Frontal cortex (tissue), 4 donors: ENCODE measurements at places on chromosomes 3 and 15.
A peak's percentile ranks its signal among the peaks of the same experiment; 100 is the strongest.

DNA sequence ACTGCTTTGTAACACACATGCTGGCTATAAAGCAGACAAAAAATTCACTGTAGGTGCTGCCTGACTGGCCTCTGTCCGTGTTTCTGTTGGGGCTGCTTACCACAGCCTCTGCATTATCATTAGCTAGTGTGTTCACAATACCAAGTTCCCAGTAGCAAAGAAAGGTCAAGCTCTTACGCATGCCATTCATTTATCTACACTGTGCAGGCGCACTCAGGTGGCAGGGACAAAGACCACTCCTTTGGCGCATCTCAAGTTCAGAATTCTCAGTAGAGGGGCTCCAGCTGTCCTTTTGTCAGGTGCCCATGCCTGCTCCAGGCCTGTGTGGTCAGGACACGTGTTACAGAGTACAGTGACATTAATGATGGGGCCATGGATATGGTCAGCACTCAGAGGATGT lies 22.3 kb downstream of the MLH1 start:
- DNase-seq, result no peak

- no peak for DNase-seq
These were observed 74.8 kb upstream of the PRR23C start for GRCh38 chr3:139119331-139120025.

- no peak for DNase-seq
These were observed 24.8 kb upstream of the RHO start for GRCh38 chr3:129503471-129504291.

DNA sequence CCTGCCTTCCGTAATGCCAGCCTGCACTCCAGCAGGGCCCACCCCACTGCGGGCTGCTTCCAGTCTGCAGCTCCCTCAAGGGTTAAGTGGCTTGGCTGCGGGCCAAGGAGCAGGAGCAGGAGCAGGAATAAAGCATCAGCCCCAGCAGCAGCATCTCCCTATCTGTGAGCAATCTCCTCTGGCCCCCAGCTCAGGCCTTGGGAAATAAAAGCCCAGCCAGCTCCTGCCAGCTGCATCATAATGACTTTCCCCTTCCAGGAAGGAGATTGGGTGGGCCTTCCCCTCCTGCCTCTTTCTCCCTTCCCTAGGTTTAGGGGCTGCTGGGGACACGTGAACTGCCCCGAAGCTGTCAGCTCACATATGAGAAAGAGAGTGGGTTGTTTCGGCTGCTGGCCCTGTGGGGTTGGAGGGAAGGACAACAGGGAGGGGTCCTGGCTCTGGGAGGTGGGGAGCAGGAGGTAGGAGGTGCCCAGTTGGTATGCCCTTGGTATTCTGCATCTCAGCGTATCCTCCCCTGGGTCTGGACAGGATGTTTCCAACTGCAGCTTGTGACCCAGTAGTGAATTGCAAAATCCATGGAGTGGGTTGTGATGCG lies 34.6 kb upstream of the FGD5 start:
- DNase-seq, result no peak

DNA sequence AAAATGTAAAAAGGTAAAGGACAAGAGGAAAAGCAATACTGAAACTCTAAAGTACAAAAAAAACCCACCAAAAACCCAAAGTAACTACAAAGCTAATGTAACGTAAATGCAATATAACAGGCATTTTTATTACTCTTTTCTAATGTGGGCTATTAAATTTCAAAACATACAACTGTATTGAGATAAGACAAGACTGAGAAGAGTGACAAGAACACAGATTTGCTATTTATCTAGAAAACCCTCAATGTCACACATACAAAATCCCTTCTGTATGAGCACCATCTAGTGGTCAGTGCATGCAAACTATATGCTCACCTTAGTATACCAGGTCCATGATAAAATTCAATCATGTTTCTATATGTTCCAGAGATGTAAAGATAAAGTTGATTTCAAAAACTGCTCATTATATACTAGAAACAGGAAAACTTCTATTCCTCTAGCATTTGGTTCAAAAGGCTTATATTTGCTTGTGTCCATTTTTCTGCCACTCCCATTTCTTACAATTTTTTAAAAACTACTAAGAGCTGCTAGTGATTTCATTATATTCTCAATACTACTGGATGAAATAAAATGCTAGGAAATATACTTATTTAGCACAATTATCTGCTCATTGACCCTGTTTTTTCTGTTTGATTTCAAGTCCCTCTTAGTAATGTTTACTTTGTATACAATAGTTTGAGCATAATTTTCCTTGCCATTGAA lies 111.4 kb downstream of the DLG1 start:
- peak; percentile 28 for DNase-seq

DNA sequence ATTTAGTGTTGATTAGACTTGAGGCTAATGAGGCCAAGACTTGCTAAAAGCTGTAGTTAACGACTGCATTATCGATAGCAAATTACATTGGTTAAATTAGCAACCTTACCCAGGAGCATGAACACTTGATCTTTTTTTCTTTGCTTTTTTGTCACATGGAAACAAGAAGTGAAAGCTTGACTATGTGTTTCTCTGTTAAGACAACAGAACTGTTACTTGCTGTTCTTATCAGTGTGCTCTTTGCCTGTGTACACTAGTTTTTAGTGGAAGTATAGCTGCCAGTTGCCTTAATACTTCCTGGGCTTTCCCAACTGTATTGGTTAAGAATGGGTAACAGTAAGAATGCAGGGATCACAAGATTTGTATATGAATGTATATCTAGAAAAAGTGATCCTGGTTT lies 625.5 kb downstream of the NAALADL2 start:
- DNase-seq, result no peak

DNA sequence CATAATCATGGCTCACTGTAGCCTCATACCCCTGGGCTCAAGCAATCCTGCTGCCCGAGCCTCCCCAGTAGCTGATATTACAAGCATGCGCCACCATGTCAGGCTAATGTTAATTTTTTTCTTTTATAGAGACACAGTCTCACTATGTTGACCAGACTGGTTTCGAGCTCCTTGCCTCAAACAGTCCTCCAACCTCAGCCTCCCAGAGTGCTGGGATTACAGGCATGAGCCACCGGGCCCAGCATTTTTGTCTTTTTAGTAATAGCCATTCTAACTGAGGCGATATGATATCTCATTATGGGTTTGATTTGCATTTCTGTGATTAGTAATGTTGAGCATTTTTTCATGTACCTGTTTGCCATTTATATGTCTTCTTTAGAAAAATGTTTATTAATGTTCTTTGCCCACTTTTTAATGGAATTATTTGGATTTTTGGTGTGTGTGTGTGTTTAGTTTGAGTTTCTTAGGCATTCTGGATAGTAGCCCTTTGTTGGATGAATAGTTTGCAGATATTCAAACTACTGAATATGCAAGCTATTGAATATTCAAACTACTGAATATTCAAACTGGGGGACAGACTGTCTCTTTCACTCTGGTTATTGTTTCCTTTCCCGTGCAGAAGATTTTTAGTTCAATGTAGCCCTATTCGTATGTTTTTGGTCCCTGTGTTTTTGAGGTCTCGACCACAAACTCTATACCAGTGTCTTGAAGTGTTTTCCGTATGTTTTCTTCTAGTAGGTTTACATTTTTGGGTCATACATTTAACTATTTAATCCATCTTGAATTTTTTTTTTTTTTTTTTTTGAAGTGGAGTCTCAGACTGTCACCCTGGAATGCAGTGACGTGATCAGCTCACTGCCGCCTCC lies 39.2 kb downstream of the CCDC66 start:
- DNase-seq, result no peak

- DNase-seq, result no peak
These were observed 67.7 kb upstream of the CDV3 start for GRCh38 chr3:133505813-133506212.

GRCh38 chr3:134092208-134092701 lies 62.5 kb upstream of the SLCO2A1 start:
- DNase-seq, result no peak

DNA sequence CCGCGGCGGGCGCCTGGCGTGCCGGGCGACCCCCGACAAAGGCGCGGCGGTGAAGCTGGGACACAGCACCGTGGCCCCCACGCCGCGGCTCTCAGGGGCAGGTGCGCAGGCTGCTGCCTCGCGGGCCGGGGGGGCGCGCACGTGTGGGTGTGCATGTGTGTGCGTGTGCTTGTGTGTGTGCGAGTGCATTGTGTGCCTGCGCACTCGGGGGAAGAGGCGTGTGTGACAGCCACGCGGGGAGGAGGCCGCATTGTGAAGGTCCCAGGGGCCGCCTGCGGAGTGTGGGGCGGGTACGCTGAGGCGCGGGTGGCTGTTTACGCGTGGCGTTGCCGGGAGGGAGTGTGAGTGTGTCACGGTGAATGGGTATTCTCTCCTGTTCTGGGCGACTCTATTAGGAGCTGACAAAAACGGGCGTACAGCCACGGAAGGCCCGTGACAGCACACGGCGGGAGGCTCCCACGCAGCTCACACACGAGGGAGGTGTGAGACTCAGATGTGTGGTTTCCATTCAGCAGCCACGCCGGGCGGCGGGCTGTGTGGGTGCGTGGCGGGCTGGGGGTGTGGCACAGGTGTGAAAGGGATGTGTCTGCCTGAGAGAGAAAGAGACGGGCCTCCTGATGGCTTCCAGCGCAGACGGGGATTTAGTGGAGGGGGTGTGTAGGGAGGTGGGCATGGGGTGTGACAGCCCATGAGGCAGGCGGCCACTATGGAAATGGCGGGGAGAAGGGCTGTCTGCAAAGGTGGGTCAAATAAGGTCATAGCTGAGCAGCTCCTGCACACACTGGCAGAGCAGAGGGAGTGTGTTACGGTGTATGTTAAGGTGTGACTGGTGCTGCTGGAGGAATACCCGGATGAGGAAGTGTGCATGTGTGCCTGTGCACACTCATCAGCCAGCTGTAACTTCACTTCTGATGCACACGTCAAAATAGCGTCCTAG lies 750 bp downstream of the PODXL2 start:
- no peak for DNase-seq

GRCh38 chr3:135018149-135018923 lies 223.3 kb downstream of the EPHB1 start:
- no peak for DNase-seq

DNA sequence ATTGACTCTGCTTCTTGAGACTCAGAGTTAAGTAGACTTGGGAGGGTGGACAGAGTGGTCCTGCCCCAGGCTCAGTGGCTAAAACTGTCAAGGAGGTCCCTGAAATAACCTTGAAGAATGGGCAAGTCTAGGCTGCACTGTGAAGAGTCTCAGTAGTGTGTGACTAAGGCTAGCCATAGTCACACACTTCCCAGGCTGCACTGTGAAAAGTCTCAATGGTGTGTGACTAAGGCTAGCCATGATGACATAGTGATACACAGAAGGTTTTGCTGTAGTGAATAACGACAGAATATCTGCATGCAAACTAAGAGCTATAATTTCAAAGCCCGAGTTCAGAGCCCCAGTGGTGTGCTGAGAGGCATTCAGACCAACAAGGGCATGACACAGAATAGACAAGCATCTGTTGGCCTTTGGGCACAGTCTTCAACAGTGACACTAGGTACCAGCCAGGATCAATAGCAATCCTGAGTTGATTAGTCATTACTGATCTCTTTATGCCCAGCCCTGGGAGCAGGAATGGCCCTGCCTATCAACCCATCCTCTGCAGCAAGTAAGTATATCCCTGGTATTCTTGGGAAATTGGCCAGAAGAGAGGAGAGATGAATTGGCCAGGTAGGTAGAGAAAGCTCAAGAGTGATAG lies 72.4 kb upstream of the BBX start:
- DNase-seq, result no peak

DNA sequence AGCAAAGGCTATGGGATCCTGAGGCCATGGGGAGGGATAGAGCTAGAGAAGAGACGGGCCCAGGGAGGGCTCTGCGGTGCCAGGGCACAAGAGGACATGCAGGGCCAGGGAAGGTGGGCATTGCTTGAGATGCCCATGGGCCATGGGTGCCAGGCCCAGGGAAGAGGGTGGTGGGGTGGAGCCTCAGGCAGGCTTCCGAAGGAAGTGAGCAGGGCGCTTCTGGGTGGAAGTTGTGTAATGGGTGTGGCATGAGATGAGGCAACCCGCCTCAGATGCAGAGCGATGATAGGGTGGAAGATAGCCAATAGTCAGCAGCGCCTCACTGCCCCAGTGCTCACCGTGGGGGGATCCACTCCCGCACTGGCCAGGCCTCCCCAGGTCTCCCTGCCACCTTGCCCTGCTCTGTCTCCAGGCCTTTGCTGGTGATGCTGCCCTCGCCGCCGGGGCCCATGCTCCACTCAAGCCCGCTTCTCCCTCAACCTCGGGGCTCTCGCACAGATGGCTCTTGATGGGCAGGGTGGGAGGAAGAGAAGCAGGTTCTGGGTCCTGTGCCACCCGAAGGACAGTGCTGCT lies 51.4 kb downstream of the DNAJB8 start:
- DNase-seq, result no peak

DNA sequence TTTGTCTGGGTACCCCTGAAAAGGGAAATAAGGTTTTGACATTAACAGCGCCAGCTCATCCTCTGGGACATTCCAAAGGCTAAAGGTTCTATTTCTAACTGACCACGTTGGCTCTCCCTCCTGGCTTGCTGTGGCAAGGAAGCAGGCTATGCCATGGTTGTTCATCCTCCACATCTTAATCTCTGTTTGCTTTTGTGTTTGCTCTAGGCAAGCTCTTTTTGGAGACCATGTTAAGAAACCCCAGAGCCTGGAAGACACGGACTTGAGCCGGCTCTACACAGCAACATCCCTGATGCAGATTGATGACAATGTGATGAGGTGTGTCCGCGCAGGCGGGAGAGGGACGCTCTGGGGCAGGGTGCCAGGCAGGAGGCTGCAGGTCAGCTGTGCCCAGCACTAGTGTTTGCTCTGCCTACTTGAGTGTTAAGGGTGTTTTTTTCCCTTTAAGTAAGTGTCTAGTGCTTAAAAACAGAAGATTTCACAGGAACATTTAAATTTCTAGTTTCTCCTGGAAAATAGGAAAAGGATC lies 33.3 kb downstream of the RLBP1 start:
- DNase-seq, result no peak
